ENCODE measurements at places on chromosomes 12 and 14.

GRCh38 chr14:21215130-21215878 lies 53.9 kb downstream of the HNRNPC start:
- DNase-seq: no peak

DNA sequence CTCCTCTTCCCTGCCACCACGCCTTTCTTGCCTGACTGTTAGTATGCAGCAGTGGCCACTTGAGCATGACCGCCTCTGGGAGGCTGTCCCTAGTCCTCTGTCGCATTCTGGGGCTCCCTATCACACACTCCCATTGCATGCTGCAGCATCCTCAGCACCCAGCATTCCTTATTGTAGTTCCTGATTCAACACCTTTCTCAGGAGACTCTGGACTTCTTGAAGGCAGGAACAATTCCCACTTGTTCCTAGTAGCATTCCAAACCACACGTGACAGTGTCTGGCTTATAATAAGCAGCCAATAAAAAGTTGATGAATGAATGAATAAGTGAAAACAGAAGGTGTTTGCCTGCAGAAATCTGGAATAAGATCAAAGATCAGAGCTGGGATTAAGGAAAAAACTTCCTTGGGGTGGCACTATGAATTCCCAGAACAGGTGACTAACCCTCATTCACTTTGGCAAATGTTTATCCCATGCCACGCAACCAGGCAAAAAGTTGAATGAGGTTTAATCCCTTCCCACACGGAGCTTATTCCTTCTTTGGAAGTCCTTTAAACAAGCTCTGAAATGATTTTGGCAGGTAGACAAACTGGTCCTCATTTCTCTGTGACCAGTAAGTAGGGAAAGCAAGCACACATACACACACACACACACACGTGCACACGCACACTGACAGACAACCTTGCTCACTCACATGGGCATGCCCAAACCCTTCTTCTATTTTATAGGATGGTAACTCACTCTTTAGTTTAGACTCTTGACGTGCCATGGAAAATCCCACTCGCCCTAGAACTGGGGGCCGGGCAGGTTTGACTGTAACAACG lies 26.5 kb downstream of the NTF3 start:
- DNase-seq: peak; percentile 41

- DNase-seq: no peak
Measured at GRCh38 chr12:84159260-84159659, 753.3 kb downstream of the SLC6A15 start.

DNA sequence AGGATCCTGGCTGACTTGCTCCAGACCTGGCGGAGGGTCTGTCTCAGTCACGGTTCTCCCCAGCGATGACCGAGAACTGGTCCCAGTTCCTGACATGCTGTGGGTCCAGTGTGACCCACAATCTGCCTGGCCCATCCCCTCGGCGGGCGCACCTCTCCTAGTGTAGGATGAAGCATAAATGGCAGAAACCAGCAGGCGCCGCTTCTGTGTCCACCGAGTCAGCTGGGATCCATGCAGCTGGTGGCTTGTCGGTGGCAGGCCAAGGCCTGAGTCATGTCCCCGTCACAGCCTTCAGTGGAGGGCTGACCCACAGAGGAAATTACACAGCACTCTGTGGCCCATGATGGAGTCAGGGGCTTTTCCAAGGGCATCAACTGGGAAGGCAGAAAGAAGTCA lies 38.5 kb downstream of the NFKBIA start:
- no peak for DNase-seq

DNA sequence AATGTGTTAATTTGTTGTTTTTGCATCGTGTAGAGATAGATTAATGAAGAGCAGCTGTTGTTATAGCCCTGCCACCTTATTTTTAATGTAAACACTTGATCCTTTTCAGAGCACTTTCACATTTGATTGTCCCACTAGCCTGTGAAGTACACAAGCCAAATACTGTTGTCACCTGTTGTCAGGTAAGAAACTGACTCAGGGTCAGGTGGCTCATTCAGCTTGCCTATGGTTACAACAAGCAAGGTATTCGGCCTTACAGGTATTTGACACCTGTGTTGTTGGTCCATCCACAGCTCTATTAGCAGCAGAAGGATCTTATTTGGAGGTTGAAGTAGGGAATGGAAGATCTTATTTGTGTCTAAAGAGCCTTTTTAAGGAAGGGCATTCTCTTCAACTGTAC lies 108.9 kb downstream of the GPR135 start:
- DNase-seq: no peak

DNA sequence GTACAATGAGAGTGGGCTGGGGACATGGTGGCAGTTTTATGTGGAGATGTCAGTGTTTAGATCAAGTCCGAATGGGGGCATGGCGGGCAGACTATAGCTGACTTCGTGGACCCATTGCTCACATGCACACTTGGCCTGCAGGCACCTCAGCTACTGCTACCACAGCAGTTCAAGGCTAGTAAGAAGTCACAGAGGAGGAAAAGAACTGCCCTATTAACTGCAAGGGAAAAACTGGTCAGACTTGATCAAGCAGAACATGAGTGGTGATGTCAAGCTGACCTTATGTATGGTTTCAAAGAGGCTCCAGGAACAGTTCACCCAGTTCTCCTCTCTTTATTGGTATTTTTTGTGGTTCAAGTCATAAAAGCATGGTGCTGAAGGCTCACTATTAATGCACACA lies 30.2 kb upstream of the FRS2 start:
- no peak for DNase-seq

DNA sequence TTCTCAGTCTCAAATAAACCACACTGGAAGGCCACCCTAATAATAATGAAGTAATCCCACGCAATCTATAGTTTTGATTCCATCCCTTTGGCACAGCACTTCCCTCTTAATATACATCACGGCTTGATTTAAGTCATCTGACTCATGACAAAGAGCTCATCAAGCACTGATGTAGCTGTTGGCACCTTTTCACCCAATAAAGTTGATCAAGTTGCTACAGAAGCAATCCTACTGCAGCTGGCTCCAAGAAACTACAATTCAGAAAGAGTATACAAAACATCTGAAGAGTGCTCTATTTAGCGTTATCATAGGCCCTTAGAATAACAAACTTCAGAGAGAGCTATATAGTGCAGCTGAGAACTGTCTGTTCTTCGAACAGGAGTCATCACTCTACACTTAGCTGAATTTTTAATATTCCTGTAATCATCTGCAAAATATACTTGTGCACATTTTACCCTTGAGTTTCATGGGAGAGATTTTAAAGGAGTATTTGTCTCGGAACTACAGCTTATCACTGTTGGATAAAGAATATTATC lies 94.9 kb downstream of the OSBPL8 start:
- no peak for DNase-seq

DNA sequence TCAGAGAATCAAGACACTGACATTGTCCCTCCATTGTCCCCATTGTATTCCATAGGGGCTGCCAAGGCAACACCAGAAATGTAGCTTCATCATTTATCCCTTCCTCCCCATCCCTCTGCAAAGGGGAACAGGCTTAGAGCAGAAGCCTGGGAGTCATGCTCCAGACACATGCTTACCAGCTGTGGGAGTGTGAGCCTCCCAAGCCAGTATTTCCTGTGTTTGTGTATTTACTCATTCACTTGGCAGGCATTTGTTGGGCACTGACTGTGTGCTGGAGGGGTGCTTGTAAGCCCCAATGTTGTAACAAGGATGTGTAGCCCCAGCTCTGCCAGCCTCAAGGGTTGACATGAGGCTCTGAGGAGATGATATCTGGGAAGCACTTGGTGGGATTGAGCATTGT lies 46.0 kb upstream of the TCL1A start:
- DNase-seq: no peak

- no peak for DNase-seq
Measured at GRCh38 chr12:29333178-29333577, 47.8 kb downstream of the ERGIC2 start.

DNA sequence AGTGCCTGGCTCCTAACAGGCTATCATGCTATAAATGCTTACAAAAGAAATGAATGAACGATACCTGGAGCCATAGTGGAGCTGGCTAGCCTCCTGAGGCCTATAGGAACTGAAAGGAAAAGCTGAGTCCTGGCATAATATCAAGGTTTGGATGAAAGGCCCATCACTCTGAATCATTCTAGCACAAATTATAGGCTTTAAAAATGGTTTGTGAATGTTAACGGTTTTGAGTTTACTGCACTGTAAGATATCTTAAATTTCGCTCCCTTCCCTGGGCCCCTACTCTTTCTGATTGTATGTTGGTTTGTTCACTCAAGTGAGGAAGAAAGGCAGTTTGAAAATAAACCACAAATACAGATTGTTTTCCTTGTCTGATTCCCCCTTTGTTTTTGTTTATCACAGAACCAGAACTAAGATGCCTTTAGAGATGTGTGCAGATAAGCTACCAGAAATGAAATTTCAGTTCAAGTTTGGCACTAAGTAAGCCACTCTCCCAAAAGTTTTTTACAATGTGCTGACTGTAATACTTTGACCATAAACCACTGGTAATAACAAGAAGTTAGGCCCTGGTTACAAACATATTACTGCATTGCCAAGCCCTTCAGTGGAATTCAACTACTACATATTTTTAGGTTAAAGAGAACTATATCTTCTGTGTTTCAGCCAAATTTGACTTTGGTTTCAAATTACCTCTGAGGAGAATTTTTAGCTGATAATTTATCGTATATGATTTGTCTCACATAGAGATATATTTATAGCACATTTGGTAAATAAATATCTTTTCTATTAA lies 89.5 kb downstream of the ALX1 start:
- no peak for DNase-seq

DNA sequence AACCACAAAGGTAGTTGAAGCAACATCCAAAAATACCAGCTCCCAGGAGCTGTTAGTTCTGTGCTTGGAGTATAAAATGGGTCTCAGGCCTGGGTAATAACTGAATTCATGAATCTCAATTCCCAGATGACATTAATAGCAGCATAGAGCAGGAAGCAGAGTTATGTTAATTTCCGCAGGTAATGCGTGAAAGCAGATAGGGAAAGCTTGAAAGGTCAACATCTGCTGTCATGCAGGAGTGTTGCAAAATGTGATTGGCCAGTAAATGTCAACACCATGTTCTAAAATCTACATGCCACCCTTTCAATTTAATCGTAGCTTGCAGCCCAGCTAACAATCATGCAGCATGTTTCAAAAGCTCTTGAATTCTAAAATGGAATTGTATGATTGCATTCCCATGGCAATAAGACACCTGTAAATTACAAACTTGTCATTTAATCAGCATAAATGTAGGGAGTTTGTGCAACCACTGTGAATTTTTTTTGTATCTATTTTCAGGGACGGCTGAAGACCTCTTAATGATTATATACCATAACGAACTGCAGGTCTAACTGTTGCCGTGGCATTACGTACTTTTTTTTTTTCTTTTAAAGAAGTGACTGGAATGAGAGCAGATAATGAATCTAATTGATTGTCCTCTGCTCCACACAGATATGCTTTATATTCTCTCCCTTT lies 635.8 kb upstream of the FOXG1 start:
- DNase-seq: no peak

- DNase-seq: peak; percentile 62
Measured at GRCh38 chr12:6062757-6063735, 61.4 kb downstream of the VWF start.

DNA sequence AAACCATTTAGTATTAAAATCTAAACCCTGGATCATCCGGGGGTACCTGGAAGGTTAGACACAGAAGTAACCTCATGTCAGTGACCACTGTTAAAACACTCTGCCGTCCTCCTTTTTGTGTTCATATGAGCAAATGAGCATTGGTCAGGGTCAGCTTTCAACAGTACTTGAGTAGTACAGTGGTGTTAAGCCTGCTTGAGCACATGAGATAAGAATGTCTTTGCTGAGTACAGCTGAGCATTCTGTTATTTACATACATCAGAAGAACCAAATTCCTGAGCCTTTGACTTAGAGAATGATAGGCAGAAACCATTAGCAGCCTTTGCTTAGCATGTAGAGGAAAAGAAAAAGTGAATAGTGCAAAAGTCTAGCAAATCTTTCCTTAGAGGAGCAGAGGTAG lies 38.6 kb upstream of the LRTM2 start:
- DNase-seq: no peak

DNA sequence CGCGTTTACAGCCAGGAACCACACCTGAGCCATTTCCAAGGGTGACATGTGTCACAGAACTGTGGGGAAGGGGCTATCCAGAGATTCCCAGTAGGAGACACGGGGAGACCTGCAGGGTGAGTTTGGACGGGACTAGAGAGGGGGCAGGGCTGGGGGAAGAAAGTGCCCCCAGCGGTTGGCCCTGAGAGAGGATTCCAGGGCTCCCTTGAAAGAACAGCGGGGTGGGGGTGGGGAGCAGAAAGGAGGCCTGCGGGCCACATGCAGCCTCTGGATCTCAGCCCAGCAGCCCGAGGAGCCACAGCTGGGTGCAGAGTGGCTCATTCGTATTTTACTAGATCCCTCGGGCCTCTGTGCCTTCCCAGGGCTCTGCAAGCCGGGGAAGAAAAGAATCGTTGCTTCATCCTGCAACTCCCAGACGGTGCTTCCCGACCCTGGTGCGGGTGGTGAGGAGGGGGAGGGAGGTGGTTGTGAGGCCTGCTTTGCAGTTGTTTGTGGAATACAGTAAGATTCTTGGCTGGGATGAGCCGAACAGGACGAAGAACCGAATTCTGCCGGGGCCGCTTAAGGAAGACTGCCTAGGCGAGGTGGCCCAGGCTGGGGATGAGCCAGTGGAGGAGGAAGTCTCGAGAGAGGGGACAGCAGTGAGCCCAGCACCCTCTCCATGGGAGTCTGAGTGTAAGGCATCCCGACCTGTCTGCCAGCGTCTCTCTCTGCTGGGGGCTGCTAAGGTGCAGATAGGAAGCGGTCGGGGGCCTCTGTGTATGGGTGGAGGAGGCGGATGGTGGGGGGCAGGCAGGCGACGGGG lies 36.1 kb upstream of the ANKRD9 start:
- DNase-seq: peak; percentile 78

GRCh38 chr14:61454545-61454944 lies 133.2 kb downstream of the PRKCH start:
- no peak for DNase-seq

DNA sequence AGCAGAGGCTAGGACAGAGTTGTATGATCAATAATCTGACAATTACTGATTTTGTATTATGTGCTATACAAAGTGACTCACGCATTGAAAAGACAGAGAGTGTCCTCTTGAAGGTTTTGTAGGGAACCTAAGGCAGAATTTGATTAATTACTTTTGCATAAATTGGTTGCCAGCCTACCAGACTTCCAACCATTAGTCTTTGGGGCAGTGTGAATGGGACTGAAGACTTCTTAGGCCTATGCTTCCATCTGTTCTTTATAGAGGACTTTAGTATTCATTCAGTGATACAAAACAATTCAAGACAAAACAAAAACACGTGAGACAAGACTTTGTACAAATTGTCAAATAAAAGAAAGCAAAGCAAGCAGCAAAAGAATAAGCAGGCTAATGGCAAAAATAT lies 46.5 kb downstream of the ATL1 start:
- no peak for DNase-seq

- no peak for DNase-seq
Measured at GRCh38 chr12:68984796-68985573, 52.0 kb upstream of the CPM start.

- DNase-seq: no peak
Measured at GRCh38 chr14:29446971-29447370, 480.7 kb downstream of the PRKD1 start.

GRCh38 chr14:35963209-35963608 lies 137.1 kb downstream of the BRMS1L start:
- no peak for DNase-seq
